ENCODE measurements at places on chromosomes 2 and 18.

DNA sequence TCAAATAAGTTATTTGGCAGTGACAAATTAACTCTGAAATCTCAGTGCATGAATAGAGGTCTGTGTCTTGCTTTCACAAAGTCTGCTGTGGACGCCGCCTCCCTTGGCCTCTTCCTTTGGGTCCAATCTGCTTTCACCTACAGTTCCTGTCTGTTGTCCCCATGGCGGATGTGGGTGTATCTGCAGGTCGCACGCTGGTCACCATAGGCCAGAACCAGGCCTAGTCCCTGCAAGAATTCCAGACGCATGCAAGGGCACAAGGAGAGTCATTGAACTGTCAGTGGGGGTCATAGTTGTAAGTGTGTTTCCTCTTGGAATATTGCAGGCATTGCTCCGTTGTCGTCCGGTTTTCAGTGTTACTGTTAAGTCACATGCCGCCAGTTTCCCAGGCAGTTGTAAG is 7.4 kb downstream of the SOCS6 start:
- no peak for DNase-seq

DNA sequence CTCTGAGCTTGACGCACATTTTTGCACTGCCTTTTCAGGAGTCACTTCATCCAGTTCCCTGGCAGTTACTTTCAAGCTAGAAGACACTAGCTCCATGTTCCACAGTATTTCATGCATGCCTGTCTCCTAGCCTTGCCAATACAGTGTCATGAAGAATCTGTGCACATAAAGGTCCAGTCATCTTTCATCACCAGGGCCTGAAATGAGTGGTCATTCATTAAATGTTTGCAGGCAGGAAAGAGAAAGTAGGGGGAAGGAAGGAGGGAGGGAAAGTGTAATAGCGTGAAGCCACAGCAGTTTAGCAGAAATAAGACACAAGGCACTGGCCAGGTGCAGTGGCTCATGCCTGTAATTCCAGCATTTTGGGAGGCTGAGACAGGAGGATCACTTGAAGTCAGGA is 92.4 kb upstream of the COPS8 start:
- DNase-seq: no peak

GRCh38 chr2:83860320-83860719 is 598.8 kb downstream of the SUCLG1 start:
- no peak for DNase-seq

DNA sequence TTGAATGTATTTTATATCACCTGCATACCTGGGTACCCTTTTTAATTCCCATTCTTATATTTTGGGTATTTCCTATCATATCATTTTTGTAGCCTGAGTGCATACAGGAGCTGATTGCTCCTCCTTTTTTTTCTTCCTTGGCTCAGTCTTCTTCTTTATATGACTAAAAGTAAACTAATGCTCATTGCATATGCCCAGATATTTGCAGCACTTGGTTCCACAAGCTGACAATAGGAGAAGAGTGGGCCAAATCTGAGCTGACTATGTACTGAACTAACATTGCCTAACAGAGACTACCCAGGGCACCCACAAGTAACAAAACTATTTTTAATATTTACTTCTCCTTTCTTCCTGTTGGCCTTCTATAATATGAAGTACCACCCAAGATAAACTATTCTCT is 131.7 kb upstream of the SPOPL start:
- DNase-seq: no peak

- DNase-seq: no peak
Observed at GRCh38 chr2:168727904-168728470, 74.5 kb upstream of the NOSTRIN start.

DNA sequence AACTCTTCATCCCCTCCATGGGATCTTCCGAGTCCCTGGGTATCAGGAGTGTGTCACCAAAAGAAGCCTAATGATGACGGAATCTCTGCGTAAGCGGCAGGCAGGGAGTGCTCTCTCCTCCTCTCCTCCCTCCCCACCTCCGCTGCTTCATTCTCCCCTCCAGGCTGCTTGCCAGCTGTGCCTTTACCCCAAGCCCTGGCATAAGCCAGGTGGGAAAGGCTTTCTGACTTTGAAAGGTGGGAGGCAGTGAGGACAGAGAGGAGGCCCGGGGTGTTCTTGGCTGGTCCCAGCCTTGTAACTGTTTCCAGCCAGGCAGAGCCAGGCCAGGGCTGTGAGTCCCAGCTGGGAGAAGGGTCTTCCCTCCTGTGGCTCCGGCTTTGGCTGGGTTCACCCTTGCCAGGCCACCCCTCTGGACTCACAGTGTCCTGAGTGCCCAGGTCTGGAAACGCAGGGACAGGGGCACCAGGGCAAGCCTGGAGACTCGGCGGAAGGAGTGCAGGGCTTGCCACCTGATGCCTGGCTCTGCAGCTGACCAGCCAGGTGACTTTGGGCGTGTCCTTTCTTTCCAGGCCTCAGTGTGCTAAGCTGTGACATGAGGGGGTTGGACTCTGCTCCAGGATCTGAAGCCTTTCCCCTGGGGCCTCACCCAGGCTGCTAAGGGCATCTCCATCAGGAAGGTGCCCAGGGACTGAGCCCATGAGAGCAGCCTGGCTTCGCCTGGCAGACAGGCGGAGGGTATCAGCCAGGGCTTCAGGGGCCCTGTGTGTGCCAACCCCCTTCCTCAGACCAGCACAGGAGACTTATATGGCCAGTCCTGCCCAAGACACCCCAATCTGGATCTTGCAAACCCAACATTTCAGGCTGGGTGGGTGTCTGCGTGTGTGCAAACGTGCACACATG is 32.7 kb upstream of the HPCAL1 start:
- no peak for DNase-seq

DNA sequence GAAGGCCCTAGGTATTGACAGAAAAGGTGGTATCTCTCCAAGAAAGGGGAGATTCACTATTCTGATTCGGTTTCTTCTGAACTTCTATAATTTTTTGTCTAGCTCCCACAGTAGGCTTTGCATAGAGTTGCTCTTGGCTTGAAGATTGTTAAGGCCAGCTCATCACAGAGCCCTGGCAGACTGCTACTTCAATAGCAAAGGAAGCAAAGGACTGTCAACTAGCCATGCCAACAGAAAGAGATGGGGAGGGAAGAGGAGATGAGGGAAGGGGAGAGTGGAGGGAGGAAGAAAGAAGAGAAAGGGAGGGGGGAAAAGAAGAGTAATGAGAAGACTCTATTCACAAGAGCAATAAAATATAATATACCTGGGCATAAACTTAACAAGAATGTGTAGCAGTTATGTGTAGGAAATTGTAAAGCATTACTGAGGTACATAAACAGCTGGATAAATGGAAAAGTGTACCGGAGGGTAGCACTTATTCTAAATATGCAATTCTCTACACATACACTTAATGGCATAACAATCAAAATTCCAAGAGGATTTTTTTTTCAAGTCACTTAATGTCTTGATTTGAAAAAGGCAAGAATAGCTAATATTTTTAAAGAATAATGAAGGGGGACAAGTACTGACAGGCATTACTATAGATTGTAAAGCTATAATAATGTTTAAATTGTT is 102.5 kb downstream of the LOXHD1 start:
- DNase-seq: no peak

DNA sequence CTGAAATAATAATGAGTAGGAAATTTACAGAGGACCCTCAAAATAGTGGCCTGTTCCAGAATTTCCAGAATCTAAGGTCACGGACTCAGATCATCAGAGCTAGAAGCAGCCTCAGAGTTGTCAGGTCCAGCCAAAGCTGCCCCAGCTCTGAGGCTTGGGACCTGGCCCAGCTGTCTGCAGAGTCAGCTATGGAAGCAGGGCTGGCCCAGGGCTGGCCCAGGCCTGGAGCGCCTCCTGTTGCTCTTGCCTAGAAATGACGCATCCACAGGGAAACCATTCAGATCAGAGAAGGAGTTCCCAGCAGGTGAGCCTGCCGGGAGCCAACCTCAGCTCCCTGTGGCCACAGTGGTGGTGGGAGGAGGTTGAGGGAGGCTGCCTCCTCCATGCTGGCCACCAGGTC is 106.7 kb upstream of the ARL4C start:
- no peak for DNase-seq

GRCh38 chr2:6822406-6822805 is 43.3 kb downstream of the CMPK2 start:
- no peak for DNase-seq

- no peak for DNase-seq
Observed at GRCh38 chr2:170930131-170930990, 1.3 kb downstream of the GORASP2 start.

GRCh38 chr2:143252138-143252907 is 123.1 kb downstream of the ARHGAP15 start:
- no peak for DNase-seq

- peak; percentile 57 for DNase-seq
Observed at GRCh38 chr2:136117909-136118818, at the start of gene CXCR4. TSS of gene CXCR4 (minus strand) at chr2:136118149. CDS start at chr2:136118060, 89 bp downstream.

DNA sequence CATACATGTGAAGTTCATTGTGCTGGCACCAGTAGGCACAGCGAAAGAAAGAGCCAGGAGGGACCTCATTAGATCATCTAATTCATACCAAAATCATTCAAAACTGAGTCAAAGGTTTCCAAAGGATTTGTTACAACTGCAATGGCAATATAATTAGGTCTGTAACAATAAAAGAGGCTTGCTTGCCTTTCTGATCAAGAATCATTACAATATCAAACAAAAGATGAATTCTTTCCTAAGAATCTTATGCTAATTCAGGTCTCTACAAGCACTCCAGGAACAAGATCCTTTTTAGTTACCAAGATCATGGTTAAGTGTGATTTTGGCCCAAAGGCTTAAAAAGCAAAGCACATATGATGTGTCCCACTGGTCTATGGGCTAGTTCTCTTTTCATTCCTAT is 41.9 kb upstream of the ITPRID2 start:
- no peak for DNase-seq

DNA sequence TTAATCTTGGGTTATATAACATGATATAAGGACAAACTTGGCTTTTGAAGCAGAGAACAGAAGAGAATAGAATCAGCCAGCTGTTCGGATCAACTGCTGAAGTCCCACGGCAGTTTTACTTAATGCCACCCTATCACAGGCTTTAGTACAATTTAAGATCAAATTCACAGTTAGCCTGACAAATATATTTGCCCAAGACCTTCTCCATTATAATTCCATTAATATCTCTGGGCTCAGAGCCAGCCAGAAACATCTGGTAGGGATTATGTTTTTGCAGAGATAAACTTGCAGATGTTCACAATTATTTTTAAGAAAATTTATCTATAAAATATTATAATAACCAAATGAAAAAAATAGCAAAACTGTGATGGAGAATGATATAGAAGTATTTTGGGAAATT is 381.4 kb downstream of the RAD51AP2 start:
- no peak for DNase-seq

DNA sequence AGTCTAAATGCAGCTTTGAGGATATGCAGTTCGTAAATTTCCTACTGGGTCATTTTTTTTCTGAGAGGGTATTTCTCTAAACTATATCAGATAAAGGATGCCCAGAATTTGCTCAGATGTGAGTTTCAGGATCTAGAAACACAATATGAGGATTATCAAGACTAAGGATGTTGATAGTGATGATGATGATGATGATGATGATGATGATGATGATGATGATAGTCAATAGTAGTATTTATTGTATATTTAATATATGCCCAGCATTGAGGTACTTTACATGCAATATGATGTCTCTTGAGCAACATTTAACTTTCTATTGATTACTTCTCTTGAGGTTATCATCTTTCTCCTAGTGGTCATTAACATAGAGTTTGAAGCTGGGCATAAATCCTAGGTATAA is 222.1 kb upstream of the NRP2 start:
- no peak for DNase-seq

DNA sequence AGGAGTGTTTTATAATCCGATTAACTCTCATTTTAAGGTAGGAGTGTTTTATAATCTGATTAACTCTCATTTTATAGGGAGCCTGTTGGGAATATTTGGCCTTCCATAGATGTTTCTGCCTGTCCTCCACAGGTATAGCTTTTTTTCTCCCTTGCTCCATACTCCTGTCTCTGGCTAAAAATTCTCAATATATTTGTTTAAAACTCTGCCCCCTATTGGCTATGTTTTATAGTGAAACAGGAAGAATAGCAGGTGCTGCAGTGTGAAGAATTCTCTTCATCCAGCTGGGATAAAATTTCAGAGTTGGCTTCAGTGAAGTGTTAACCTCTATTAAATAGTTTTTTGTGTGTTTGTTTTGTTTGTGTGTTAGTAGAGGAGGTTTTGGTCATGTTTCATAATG is 1046.0 kb upstream of the TMEFF2 start:
- no peak for DNase-seq

DNA sequence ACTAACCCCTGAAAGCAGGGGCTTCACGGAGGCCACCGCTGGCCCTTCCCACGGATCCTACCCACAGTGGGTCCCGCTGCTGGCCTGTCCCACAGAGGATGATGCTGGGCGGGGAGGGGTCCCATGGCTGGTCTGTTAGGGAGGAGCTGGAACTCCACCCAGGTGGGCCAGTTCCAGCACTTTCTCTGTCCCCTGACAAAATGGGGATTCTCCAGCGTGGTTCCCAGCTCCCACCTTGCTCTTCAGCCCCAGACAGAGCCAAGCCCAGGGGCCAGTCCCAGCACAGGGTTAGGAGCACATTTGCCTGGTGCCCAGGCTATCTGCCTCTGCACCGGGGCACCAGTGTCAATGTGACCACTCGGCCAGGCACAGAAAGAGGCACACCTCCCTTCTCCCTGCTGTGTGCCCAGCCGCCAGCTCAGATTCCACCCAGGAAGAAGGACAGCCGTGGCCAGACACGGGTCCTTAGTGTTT is 50.0 kb downstream of the ANKMY1 start:
- peak; percentile 8 for DNase-seq

GRCh38 chr18:80126797-80127196 is 17.7 kb downstream of the ADNP2 start:
- no peak for DNase-seq
